ENCODE measurements at places on chromosomes 5 and 9.

DNA sequence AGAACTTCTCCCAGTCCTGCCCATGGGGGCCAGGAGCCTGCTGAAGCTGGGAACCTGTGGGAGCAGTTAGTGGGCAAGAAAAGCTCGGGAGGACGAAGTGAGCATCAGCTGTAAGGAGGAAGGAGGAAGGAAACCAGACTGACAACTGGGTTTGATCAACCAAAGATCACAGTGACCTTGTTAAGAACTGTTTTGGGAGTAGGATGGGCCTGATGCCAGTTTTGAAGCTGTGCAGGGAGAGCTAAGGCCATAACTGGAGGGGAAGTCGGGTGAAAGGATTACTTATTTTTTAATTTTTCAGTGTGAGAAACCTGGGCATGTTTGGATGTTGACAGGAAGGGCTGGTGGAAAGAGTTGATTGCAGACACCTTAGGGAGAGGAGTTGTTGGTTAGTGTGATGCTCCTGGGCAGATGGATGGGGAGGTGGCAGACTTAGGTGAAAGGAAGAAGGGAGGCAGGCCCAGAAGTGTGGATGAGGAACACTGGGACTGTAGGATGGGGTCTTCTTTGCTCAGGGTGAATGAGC is 58.3 kb upstream of the KLF4 start:
- DNase-seq: no peak

- DNase-seq: no peak
Observed at GRCh38 chr5:94707359-94707758, 88.9 kb downstream of the SLF1 start.

- no peak for DNase-seq
Observed at GRCh38 chr9:36161187-36161586, 8.0 kb upstream of the CCIN start.

- no peak for DNase-seq
Observed at GRCh38 chr5:168920019-168920810, 341.0 kb upstream of the PANK3 start.

DNA sequence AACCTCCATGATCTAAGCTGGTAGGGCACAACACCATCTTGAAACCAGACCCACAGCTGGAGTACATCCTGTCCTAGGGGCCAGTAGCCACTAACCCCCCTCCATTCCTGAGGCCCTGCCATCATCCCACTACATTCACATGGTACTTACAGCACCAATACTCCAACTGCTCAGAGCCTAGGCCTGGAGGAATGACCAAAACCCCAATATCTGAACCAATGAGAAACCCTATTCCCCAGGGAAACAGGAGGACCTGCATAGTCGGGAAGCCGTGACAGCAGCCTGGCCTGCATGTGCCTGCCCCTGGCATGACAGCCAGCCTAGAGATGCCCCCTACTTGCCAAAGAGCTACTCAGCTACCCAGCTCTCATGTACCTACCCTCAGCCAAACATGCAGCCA is 65.4 kb upstream of the DMRT1 start:
- no peak for DNase-seq

- no peak for DNase-seq
Observed at GRCh38 chr9:129547869-129548570, 72.9 kb downstream of the C9orf50 start.

DNA sequence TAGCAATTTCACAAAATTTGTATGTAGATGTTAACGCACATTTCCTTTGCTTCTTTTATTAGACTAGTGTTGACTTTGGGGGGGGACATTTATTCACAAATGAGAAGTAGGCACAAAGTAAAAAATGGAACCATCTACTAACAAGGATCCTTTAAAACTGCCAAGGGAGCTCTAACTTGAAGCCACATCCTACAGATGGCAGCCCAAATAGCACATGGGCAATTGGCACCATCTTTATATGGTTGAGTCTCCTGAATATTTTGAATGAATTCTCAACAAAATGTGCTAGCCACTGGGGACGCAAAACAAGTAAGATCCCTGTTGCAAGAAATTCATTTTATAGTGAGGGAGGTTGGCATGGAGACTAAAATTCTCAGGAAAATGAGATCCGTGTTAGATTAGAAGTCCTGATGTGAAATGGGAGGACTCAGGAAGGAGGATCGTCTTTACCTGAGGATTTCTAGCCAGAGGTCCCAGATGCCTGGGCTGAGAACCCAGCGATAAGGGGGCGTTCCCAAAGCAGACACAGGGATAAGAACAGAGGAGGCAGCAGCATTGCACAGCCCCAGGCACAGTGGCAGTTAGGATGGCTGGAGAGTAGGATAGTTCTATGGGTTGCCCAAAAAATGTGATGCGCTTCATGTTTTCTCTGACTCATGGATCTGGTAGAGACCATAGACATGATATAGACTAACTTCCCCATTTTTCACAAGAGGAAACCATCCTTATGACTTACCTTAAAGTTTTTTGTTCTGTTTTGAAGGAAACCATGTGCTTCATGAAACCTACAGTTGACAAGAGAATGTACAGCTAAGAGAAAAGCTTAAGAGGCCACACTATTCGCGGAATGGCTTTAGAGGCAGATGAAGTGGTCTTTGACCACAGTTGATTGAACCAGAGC is 37.4 kb downstream of the C9orf152 start:
- no peak for DNase-seq

DNA sequence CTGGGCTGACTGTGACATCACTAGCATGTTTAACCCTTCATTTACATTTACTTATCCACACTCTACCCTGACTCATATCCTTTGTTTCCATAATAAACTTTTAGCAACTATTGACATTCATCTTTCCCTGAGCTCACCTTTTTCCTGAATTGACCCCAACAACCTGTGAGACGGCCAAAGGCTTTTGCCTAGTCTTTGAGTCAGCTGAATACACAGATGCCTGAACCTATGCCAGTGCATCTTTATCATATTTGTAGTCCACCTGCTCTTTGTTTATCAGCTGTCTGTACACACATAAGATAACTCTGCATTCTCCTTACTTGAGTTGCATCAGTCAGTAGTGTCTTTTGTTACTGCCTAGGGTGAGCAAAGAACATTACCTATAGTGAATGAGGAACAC is 128.5 kb upstream of the HMHB1 start:
- DNase-seq: no peak

DNA sequence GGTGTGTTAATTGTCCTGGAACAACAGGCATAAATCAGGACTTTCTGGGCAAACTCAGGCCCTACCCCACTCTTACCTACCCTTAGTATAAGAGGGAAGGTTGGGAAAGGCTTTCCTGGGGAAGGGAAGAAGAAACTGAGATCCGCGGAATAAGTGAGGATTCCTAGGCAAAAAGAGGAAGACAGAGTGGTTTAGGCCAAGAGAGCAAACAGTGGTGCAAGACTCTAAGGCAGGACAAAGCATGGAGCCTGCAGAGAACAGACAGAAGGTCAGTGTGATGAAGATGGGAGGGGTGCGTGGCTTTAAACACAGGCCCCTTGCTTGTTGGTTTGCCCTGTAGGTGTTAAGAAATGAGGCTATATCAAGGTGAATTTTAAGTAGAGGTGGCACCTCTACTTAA is 69.4 kb downstream of the TMC1 start:
- DNase-seq: no peak

- no peak for DNase-seq
Observed at GRCh38 chr9:126234681-126235335, 91.8 kb upstream of the MVB12B start.

DNA sequence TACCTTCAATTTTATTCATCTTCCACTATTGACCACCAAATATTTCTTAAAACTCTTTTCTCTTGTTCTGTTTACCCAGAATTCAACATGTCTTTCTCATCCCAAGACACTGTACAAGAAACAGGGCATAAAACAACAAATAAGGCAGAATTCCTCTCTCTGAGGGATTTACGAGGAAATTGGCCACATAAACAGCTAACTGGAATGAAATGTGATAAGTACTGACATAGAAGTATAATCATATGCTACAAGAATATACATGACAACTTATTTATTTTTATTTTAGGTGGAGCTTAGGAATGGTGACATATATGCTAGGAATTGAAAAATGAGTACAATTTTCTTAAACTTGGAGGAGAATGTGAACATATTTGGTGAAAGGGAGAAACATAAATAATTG is 48.8 kb upstream of the FBN2 start:
- no peak for DNase-seq

GRCh38 chr9:85224301-85224700 is 517.5 kb downstream of the AGTPBP1 start:
- DNase-seq: no peak

DNA sequence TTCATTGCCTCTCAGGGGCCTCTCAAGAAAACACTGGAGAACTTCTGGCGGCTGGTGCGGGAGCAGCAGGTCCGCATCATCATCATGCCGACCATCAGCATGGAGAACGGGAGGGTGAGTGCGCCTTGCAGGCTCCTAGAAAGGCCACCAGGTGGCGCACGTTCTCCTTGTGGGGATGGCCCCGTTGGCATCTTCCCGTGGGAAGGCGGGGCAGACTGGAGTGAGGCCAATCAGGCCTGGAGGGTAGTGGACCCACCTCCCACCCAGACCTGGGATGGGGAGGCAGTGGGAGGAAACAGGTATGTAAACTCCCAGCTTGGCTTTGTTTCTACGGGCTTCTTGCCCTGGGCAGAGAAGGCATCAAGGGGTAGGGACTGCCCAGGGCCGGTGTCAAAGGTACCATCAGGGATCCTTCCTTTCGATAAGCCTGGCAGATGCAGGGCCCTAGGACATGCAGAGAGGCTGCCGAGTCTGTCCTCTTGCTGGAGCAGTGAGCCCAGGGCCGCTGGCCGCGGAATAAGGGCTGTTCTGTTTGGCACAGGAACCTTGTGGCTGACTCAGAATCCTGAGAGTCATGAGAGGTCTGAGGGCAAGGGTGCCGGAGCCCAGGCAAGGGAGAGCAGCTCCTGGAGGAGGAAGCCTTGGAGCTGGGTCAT is 18.9 kb upstream of the SPTLC1 start:
- peak; percentile 37 for DNase-seq

DNA sequence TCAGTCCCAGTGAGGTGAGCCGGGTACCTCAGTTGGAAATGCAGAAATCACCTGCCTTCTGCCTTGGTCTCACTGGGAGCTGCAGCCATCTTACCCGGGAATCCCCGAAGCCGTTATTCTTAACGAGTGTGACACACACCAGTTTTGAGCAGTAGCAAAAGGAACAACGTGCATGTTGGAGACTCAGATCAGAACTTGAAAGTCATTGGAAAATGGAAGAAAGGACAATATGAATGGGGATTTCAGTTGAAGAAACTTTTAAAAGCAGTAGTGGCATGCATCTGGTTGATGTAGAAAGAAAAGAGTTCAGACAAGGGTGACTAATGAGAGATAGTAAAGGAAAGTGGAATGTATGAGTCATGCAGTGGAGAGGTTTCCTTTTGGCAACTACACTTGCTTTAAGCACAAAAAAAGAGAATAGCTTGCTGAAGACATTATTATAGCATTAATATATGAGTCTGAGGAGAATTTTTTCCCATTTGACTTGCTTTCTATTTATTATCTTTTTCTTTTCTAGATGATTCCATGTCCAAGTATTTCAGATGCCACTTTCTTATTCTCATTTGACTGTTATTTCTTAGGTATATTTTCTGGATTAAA is 44.4 kb upstream of the ANKDD1B start:
- no peak for DNase-seq

DNA sequence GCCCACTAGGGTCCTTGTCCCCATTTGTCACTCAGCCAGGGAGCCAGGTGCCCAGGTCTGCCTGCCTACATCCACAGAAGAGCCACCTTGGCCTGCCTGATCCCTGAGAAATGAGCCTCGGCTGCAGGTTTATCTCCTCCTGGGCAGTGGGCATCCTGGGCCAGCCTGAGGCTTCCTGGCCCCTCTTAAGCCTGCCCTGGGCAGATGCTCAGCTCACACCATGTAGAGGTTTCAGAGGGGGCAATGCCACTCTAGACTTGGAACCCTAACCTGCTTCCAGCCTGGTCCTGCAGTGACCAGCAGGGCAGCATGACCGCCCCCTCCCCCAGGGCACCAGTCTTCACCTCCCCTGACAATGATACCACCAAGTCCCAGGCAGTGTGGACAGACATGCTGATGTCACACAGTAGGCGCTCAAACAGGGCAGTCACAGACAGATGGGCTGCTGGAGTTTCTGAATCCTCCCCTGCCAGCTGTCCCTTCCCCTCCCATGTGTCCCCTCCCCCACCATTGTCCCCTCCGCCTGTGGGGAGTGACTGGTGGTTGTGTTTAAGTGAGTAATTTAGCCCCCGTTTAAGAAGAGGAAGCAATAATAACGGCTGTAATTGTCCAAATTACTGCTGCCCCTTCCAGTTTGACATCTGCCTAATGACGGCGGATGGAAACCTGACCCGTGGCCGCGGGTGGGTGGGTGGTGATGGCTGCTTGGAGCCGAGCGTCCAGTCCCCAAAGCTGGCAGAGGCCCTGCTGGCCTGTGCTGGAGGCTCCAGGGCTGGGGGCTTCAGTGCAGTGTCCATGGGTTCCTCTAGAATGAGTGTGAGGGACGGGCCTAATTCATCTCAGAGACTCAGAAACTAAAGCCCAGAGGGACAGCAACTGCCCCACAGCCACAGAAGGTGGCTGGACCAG is 147.7 kb downstream of the BARX1 start:
- DNase-seq: no peak

GRCh38 chr5:149133795-149134777 is 7.2 kb upstream of the ABLIM3 start:
- DNase-seq: no peak

DNA sequence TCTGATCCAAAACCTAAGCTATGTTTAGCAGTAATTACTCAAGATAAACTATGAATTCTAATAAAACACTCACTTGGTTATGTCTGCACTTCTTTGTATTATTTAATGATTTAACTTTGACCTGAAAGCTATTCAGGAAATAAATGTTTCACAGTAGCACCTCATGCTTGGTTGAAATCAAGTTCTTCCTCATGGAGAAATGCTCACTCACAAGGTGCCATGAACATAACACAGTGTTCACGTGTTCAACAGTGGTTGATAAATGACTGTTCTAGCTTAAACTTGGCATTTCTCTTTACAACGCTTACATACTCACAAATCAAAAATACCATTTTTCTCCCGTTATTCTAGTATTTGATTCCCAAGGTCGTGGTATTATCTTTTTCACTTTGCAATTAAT is 35.8 kb downstream of the PUM3 start:
- DNase-seq: no peak

- DNase-seq: no peak
Observed at GRCh38 chr5:73295447-73295846, 122.5 kb downstream of the TMEM174 start.

- DNase-seq: no peak
Observed at GRCh38 chr5:88276378-88276777, 7.7 kb upstream of the TMEM161B start.
